Activated naive CD8-positive, alpha-beta T cell treated with anti-CD3 and anti-CD28 coated beads, Interleukin-2, amount 10 ng/mL, durations not matched to agents 7 days and 5 days (primary cell): ENCODE measurements at places on chromosomes 1 and 21. TPM values are rescaled to one million over a fixed set of nuclear protein-coding genes. Genes with fewer than 3 reads are reported as not detected.

PLPPR5 gene
- total RNA-seq = not detected

- DNase-seq = no peak
These were observed 98.6 kb upstream of the KRTAP19-8 start for GRCh38 chr21:31136891-31137290.

DNA sequence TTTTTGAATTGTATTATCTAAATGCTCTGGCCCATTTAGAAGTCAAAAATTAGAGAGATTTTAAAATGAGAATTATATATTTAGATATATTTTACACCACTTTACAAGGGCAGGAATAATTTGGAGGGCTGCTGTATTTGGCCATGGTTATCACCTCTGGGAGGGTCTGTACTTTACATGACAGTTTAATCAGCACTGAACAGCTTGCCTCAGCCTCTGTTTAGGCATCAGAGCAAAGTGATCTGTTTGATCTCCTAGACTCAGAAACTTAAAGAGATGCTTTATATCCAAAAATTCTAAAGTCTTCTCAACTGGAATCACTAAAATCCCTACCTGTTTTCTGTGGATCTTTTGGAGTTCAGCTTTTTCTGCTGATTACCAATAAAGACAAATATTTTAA, 5.4 kb upstream of the SPTA1 start:
- DNase-seq = no peak

AMY2B gene
- total RNA-seq = 23.3 TPM

VAV3 gene
- 6.9 TPM for total RNA-seq

DNA sequence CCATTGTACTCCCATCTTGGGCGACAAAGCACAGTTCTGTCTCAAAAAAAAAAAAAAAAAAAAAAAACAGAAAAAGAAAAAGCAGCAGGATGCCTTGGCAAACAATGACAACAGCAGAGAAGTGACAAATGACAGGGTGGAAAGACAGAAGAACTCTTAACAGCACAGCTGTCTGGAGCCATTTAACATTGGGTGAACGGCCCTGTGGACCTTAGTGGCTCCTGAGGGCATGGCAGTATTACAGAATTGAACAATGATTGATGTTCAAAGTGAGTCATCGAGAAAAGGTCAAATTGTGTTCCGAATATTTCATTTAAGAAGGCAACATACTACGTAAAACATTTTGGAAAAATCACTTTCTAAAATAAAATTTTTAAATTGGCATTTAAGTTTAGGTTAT, 30.0 kb downstream of the DNASE2B start:
- DNase-seq = no peak

DNA sequence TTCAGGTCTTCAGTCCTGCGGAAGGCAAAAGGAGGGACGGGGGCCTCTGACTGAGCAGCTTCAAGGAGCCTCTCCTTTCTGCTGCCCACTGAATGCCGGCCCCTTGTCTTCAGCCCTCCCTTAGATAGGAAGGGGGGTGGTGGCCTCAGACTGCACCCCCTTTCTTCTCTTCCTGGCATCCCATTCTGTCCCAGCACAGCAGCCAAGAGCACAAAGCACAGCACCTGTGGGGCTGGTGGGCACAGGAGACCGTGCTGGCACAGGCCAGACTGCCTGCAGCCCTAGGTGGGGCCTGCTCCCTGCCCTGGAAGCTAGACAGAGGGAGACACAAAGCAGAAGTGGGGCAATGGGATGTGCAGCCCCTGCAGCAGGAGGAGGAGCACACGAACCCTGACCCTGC, 1.7 kb upstream of the PAQR6 start:
- DNase-seq = no peak

GRCh38 chr1:83761167-83762038, 237.5 kb downstream of the TTLL7 start:
- DNase-seq = no peak

DNA sequence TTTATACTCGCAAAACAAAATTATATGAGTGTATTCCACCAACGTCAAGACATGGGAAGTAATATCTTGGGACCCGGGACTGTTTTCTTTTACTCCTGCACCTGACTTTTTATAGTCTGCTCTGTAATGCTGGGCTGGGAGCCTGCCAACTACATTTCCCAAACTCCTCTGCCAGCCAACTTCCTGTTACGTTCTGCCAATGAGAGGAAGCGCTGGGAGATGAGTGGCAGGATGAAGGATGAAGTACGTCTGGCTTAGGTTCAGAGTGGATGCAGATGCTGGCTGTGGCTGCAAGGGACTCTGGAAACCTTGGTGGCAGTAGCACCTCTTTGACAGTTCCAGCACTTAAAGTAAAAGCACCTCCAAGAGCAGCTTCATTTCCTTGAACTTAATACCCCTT, 59.6 kb downstream of the USP24 start:
- DNase-seq = no peak

DNA sequence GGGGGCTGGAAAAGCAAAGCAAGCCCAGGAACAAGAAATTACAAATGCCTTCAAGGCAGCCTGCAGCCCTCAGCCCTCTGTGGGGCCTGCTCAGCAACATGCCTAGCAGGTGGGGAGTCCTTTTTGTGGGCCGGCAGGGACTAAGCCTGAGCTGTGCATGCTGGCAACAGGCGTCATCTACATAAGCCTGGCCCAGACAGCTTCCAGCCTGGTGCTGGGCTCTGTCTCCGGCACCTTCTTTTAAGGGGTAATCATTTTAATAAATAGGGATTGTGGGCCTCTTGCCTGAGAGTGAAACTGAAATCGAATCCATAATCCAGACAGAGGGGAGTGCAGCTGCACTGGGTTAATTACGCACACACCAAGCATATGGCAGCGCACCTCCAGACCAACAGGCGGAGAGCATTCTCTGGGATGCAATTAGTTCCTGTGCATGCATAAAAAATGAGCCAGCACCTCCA, 96.6 kb downstream of the DDX20 start:
- DNase-seq = no peak

DNA sequence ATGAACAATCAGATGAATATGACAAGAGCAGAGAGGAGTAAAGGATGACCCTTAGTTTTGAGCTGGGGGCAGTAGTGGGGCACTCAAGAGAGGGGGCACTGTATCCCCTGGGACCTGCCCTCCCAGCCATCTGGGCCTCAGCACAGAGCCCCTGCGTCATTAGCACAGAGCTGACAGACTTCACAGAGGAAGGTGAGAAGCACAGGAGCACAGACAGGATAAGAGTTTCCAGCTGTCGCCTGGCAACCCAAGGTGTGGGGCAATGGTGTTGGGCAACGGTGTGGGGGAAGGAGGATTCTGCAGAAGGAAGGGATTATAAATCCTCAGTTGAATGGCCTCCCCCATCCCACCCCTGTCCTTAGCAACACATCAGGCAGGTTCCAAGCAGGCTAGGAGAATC, 30.2 kb downstream of the RAB3B start:
- no peak for DNase-seq

- DNase-seq = no peak
These were observed 49.2 kb downstream of the TUT4 start for GRCh38 chr1:52503706-52504105.

LENEP gene
- 1.9 TPM for total RNA-seq

TMPRSS2 gene
- not detected for total RNA-seq

ZNF648 gene
- not detected for total RNA-seq

- no peak for DNase-seq
These were observed 52.3 kb downstream of the GRIK3 start for GRCh38 chr1:36981771-36982622.

DNALI1 gene
- total RNA-seq = 0.11 TPM

DNA sequence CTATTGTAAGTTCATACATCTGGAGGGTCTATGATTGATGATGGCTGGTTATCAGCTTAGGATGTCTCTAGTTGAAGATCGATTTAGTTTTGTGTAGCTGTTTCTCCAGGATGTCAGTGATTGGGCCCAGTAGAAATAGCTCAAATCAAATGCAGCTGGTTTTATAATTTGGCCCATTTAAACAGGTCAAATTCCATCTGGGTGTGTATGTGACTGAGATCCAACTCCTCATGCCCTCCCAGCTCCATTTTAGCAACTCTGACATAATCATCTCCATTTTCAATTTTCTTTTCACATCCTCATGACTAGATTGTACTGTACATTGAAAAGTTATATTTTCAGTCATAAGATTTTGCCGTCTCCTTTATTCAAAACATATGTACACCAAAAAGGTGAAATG, 99.2 kb downstream of the TPR start:
- DNase-seq = no peak

GRCh38 chr1:27430903-27431600, 38.6 kb downstream of the GPR3 start:
- DNase-seq = no peak

DNA sequence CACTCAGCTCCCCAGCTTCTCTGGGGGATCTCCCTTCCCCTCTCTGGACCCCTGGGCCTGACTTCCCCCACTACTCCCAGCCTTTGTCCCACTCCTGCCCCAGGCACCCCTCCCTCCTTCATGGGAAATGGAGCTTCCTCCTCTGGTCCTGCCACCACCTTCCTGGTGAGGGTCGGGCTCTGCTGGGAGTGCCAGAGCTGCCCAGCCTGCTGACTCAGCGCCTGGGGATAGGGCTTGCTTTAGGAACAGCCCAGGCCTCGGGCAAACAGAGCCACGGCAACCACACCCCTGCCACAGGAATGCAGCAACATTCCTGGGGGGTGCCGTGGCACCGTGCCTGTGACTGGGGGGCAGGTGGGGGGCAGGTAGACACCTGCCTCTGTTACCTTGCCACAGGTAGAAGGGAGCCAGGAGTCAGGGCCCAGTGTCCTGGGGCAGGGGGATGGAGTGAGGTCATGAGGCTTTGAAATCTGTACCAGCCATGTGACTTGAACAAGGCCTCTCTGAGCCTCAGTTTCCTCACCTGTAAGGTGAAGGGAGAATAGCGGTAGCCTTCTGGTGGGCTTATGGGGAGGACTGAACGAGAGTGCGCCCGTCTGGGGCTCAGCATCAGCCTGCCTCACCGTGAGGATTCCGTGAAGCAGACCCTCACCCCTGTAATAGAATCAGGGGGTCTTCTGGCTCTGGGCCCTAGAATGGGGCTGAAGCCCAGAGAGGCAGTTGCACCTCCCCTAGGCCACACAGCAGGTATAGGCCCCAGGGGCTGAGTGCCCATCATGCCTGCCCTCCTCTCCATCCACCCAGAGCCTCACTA, 17.8 kb upstream of the EPHA2 start:
- DNase-seq = no peak

- DNase-seq = no peak
These were observed 33.8 kb downstream of the GIPC2 start for GRCh38 chr1:78079580-78079979.

SPRTN gene
- total RNA-seq = 14.7 TPM

DR1 gene
- 85.7 TPM for total RNA-seq

TMEM35B gene
- 39.9 TPM for total RNA-seq

DNA sequence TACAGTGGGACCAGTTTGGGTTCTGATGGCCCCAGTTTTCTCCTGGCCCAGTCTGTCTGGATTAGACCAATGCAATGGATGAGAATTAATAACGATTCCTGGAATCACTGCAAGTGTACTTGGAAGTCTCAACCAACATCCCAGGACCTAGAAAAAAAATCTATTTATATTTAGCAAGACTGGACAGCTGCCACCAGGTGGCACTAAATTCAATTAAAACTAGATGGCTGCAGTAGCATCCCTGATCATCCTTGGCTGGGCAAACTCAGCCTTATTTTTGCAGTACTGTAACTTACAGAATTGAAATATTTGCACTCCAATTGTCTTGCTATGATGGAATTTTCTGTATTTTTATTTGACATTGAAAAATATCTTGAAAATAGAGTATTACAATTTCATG, 165.7 kb downstream of the NCAM2 start:
- no peak for DNase-seq

DNA sequence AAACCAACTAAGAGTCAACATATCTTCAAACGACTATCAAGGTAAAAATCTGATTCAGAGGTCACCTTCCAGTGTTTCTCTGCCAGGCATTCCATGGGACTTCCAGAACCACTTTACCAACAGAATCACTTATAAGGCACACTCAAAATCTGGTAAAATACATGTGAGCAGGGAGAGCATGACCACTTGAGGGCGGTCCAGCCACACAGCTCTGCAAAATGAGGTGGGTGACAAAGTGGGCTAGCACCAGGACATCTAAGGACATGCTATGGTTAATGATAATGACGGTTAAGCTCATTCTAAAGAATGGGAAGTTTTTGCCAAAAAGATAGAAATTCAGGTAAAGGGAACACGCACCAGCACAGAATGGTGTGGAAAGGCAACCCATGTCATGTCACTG, 24.5 kb upstream of the GLIS1 start:
- no peak for DNase-seq

DNA sequence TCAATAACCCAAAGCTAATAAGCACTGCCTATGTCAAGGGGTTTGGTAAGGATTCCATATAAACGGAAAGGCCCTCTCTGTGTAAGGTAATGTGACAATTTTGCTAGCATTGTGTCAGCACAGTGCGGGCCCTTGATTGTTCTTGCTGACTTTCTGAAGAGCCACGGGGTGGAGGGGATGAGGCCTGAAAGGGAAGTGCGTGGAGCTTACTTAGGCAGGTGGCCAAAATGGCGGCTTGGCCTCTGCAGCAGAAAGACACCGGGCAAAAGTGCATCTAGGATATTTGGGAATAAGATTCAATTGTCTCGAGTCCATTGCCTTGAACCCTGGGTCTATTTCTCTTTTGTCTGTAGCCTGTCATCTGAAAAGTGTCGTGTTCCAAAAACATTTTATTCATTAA, 114.3 kb downstream of the TGFB2 start:
- DNase-seq = no peak

DDX20 gene
- total RNA-seq = 15.0 TPM

DNA sequence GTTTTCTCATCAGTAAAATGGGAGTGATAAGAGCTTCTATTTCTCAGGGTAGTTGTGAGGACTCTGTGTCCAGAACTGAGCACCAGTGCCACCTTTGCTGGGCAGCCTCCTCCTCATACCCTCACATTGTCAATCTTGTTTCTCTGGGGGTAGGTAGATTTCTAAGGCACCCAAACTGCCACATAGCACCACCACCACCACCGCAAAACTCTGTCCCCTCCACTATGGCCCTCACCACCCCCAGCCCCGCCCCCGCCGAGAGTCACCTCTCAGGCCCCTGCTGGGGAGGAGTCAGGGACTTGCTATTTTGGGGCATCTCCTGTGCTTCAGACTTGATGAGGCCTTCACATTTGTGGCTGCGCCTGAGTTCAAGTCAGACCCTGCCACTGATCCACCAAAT, 549.2 kb downstream of the PTPRU start:
- no peak for DNase-seq
